HS-27A (cell line): ENCODE measurements at places on chromosomes 6 and 20.

DNA sequence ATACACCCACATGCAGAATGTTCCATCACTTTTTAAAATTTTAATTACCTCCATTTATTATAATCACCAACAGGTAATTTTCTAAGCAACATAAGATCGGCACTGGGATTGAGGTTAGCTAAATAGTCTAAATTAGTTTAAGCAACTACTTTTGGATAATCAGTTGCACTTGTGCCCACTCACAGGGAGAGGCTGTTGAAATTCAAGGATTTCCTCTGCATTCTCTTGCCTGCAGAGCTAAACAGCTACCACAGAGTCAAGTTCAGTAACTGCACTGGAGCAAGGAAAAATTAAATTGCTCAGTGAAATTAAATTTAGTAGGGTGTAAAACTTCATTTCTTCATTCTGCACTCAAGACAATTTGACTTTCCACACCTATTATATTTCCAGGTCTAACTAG, 120.7 kb upstream of the CCDC28A start:
- DNase-seq, result no peak

GRCh38 chr20:47315339-47316056, 41.0 kb downstream of the ZMYND8 start:
- DNase-seq, result peak; percentile 91

- DNase-seq, result no peak
These were observed 166.8 kb upstream of the CARMIL1 start for GRCh38 chr6:25112322-25112773.

- no peak for DNase-seq
These were observed 73.6 kb downstream of the LCA5 start for GRCh38 chr6:79463621-79464050.

- DNase-seq, result no peak
These were observed 3.7 kb upstream of the SH3BGRL2 start for GRCh38 chr6:79627422-79627821.

- DNase-seq, result no peak
These were observed 203.1 kb downstream of the TSHZ2 start for GRCh38 chr20:53175135-53175780.

DNA sequence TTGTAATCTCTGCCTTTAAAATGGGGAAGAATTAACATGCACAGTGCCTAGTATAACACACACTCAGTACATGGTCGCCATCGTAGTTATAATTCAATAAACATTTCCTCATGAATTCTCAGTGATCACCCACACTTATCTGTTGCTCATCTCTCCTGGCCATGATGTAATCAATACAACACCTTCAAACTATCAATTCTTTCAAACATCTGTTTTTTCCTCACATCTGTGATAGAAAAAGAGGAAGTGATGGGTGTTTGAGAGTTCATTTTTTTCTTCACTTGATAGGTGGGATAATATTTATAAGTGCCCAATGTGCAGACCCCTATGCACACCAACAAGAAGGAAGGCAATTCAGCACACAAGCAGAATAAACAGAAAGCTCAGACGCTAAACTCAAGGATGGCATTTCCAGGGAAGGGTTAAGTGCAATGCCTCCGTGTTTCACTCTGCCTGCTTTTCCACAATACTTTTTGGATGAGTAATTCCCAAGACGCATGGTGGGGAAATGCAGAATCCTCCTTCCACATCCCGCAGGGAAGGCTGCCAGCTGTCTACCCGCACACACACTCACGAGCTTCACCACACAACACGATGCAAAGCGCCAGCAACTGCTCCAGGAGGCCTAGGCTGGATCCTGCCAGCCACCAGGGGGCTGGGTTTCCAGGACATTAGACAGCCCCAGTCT, 100.3 kb downstream of the GMPR start:
- peak; percentile 97 for DNase-seq

GRCh38 chr20:57959589-57959988, 249.8 kb upstream of the PMEPA1 start:
- DNase-seq, result no peak

GRCh38 chr20:13341737-13342393, 120.8 kb downstream of the ISM1 start:
- DNase-seq, result no peak

GRCh38 chr6:51352506-51353029, 533.9 kb downstream of the TFAP2B start:
- no peak for DNase-seq

- DNase-seq, result no peak
These were observed 639.6 kb downstream of the EPHA7 start for GRCh38 chr6:92779746-92780145.

GRCh38 chr6:48021904-48022303, 89.1 kb downstream of the PTCHD4 start:
- DNase-seq, result no peak

GRCh38 chr6:160029525-160029924, 60.6 kb downstream of the IGF2R start:
- no peak for DNase-seq

- no peak for DNase-seq
These were observed 1.6 kb downstream of the PGBD1 start for GRCh38 chr6:28282926-28283325.

GRCh38 chr20:37807471-37808232, 95.3 kb upstream of the VSTM2L start:
- DNase-seq, result no peak

DNA sequence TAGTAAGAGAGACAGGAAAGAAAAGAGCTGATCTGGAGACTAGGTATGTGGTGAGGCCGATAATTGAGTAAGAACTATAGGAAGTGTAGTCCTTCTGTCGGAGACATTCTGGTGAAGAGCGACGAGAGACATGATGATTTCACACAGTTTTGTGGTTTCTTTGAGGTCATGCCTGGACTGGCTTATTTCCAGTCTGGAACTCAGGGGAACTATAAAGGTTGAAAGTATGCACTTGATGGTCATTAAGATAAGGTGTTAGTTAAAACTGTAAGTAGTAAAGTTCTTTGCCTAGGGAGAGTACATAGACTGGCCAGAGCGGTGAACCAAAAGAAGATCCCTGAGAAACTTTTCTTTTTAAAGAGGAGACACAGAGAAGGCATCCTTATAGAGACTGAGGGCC, 68.8 kb downstream of the RFX6 start:
- DNase-seq, result no peak

DNA sequence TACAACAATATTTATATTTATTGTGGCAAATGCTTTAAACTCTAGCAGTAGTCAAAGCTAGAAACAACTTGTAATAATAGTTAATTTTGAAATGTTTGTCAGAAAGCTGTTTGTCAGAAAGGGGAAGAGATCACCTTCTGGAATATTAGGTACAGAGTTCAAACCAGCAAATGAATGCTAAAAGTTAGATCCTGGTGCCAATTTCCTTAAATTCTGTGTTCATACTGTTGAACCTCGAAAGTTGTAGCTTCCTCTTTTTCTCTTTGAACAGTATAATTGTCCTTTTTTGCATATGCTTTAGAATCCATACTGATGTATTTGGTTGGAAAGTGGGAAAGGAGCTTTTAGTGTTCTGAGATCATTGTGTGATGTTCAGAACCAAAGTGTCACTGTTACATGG, 22.4 kb downstream of the ITCH start:
- no peak for DNase-seq

DNA sequence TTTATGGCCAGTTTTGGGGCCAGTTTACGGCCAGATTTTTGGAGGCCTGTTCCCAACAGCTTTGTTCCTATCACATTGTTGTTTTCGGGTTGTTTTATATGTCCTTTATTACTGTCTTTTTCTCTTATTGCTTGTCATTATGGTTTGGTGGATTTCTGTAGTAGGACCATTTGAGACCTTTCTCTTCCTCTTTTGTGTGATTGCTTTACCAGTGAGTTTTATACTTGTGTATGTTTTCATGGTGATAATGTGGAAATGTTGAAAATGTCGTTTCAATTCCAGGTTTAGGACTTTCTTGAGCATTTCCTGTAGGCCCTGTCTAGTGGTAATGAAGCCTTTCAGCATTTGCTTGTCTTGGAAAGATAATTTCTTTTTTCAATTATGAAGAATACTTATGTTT, 17.8 kb downstream of the HLA-B start:
- DNase-seq, result no peak

DNA sequence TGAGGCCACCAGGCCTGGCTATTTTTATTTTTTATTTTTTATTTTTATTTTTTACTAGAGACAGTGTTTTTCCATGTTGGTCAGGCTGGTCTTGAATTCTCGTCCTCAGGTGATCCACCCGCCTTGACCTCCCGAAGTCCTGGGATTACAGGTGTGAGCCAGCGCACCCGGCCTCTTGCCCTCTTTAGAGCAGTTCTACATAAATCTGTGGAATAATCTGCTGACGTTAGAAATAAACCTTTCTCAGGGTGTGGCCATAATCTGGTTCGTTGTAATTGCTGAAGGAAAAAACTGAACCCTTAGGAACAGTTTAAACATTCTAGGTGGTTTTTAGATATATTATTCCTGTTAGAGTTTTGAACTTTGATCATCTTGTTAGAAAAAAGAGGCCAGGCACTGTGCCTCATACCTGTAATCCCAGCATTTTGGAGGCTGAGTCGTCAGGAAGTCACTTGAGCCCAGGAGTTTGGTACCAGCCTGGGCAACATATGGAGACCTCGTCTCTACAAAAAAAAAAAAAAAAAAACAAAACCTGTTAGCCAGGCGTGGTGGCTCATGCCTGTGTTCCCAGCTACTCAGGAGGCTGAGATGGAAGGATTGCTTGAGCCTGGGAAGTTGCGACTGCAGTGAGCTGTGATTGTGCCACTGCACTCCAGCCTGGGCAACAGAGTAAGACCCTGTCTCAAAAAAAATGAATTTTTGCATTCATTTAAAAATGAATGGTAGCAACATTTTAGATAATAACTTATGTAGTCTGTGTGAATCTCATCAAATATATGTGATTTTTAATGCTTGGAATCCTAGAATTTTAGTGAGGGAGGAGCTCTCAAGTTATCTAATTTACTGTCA, 24.2 kb downstream of the ASXL1 start:
- DNase-seq, result no peak

- no peak for DNase-seq
These were observed 8.5 kb downstream of the SYNGAP1 start for GRCh38 chr6:33428224-33428965.

GRCh38 chr20:22680031-22680740, 95.8 kb upstream of the FOXA2 start:
- DNase-seq, result no peak

DNA sequence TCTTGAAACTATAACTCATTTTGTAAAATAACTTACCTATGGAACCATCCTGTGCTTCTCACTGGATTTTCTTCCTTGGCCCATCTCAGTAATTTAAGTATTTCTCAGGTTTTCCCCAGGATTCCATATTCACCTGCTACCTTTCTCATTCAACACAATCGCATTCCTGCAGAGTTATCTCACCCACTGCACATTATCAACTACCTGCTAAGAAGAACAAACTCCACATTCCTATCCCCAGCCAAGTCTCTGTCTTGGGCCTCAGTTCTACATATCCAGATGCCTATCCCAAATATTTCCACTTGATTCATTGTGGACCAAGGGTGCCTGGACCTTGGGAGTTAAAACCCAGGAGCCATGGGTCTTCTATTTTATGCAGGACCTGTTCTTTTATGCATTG, 60.2 kb upstream of the KCNQ5 start:
- DNase-seq, result no peak

GRCh38 chr6:41427642-41428335, 92.4 kb downstream of the NCR2 start:
- no peak for DNase-seq

- no peak for DNase-seq
These were observed 170.4 kb upstream of the SPTLC3 start for GRCh38 chr20:12838261-12838866.

GRCh38 chr6:53313784-53314400, 34.9 kb downstream of the ELOVL5 start:
- no peak for DNase-seq

GRCh38 chr20:62007127-62007647, 58.5 kb downstream of the TAF4 start:
- no peak for DNase-seq

DNA sequence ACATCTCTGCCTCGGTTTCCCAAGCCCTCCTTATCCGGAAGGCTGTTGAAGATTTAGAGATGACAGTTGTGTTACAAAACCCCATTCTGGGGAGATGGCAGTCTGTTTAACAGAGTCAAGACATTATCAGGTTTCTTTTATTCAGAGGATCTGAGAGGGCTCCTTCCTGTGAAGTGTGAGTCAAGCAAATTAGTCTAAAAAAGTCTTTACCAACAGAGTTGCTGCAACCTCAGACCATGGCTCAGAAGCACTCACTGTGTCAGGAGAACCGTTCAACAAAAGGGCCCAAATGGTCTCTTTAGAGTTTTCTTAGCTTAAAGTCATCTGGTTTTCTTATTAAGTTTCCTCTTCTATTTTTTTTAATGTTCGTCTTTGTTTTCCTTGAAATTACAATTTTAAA, 717.8 kb downstream of the EPM2A start:
- no peak for DNase-seq

DNA sequence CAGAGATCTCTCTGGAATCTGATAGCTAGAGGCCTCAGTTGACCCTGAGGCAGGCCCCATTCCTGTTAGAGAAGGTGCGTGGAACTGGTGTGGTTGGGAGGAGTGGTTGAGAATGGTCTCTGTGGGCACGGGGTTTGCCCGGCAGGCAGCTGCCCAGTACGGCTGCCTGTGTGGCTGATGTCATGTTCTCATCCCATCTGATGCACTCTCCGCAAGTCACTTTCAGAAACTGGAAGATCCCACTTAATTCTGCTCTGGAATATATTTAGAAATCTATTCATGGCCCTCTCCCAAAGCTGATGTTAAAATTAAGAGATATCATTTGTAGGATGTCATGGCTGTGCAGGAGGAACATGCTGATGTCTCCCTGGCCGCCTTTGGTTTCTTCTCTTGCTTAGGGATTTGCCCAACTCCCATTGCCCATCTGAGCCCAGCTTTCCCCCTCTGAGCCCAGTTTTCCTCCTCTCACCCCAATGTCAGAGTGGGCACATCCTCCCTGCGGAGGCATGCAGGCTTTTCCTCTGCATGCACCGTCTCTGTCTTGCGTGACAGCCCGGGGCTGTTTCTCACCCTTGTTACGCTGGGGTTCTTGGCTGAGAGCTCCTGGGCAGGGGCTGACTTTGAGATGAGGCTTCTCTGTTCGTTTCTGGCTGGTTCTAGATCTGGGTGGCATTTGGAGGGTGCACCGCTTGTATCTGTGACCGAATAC, 21.0 kb downstream of the PHACTR3 start:
- DNase-seq, result no peak

DNA sequence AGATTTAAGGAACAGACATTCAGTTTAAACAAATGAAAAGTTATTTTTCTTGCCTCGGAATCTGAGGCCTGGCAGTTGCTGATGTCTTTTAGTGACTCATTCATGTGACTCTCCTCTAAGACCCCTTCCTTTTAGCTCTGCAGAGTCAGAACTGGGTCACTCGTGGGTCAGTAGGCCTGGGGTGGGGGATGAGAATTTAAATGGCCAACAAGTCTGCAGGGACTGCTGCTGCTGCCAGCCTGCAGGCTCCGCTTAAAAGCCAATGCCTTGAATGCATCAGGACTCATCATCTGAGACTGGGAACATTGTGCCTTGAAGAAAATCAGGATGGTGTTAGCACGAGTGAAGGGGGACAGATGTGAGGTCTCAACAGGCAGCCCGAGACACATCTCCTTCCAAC, 404.3 kb downstream of the CDH26 start:
- no peak for DNase-seq
